Skeletal muscle tissue (tissue), 5 donors: ENCODE measurements at places on chromosomes 3 and 15. TPM values are rescaled to one million over a fixed set of nuclear protein-coding genes. Genes with fewer than 3 reads are reported as not detected.

The PPP1R14D gene
- total RNA-seq: not detected

The C3orf49 gene
- not detected for total RNA-seq

The SLC12A6 gene
- 20.4 TPM for total RNA-seq

The ISLR2 gene
- 2.1 TPM for total RNA-seq

The CHRNA3 gene
- not detected for total RNA-seq

The GP9 gene
- total RNA-seq: not detected

The FYTTD1 gene
- total RNA-seq: 22.4 TPM

The AGBL1 gene
- 31.3 TPM for total RNA-seq

The HDAC11 gene
- 8.9 TPM for total RNA-seq
